A549 (cell line): ENCODE measurements at places on chromosomes 4 and X. TPM values are rescaled to one million over a fixed set of nuclear protein-coding genes. Genes with fewer than 3 reads are reported as not detected.
A peak's percentile ranks its signal among the peaks of the same experiment; 100 is the strongest.

DNA sequence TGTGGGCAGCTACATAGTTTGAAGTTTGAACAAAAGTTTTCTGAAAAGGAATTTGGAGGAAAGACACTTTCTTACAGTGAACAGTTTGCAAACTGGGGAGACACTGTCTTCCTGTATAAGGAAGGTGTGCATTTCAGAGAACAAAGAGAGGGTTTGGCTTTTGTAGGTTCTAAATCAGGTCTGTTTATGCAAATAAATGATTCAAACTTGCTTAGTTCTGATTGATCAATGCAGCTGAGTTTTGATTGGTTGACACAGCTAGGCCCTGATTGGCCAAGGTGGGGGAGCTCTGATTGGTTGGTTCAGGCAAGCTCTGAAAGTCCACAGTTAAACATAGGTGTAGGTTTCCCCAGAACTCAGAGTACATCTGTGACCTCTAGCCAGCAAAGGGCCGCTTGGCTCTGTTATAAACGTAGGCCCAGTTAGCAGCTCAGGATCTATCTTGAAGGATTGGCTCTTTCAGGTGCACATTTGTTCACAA is 63.0 kb upstream of the ENPP6 start:
- DNase-seq = no peak

DNA sequence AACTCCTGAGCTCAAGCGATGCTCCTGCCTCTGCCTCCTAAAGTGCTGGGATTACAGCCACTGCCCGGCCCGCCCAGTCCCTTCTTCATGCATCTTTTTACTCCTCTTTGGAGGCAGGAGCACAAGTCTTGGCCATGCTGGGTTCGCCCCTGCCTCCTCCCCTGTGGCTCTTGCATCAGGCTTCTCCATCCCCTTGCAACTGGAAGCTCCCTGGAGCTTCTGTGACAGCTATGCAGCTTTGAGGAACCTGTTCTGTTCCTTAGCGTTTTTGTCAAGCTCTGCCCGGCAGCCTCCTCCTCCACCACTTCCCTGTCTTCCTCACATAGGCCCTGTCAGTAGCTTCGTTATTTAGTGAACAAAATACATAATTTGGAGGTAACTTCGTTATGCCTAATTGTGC is 73.9 kb downstream of the PSAPL1 start:
- no peak for DNase-seq

DNA sequence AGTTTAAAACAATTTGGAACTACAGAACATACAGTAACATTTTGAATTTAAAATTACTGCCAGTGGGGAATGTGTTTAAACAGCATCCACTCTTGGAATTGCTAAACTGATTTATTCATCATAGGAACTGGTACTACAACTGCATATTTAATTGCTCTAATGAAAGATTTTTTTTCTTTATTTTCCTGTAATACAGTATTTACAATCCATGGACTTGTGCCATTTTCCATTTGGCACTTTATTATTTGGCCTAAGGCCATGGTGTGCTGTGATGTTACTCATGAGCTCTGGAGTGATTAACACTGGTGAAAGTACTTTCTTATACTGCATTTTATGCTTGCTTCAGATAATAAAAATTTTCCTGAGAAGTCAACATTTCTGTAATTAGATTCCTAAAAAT is 69.7 kb upstream of the NUDT6 start:
- no peak for DNase-seq

DNA sequence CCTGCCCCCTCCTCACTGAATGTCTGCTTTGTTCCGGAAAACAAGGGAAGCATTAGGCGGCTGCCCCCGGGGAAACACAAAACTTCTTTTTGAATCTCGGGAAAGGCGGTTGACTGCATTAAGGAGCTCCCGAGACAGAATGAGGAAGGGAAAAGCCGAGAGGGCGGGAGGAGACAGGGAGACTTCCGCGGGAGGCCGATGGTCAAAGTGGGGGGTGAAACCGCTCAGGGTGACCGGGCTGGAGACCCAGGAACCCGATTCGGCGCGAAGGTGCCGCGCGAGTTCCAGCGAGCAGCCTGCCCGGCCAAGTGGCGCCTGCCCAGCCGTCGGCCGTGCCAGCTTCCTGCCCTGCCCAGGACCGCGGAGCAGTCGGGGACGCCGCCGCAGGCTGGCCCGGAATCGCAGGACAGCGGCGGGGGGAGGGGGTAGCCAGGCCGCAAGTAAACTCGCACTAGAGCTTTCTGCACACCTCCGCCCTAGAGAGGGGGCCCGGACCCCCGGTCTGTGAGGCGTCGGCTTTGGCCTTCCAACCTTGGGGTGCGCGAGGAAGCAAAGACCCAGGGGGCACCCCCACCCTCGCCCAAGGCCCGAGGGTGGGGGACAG is 55.1 kb upstream of the BCOR start:
- peak; percentile 46 for DNase-seq

GRCh38 chr4:110508827-110509710 is 33.1 kb downstream of the ENPEP start:
- peak; percentile 17 for DNase-seq

DNA sequence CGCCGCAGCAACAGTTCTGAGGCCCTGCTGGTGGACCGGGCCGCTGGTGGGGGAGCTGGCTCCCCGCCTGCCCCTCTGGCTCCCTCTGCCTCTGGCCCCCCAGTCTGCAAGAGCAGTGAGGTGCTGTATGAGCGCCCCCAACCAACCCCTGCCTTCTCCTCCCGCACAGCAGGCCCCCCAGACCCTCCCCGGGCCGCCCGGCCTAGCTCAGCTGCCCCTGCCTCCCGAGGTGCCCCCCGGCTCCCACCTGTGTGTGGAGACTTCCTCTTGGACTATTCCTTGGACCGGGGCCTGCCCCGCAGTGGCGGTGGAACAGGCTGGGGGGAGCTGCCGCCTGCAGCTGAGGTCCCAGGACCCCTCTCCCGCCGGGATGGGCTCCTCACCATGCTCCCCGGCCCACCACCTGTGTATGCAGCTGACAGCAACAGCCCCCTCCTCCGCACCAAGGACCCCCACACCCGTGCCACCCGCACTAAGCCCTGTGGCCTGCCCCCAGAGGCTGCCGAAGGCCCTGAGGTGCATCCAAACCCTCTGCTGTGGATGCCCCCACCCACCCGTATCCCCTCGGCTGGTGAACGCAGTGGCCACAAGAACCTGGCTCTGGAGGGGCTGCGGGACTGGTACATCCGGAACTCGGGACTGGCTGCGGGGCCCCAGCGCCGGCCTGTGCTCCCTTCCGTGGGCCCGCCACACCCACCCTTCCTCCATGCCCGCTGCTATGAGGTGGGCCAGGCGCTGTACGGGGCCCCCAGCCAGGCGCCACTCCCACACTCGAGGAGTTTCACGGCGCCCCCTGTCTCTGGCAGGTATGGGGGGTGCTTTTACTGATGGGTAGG is 6.3 kb downstream of the PRAF2 start:
- DNase-seq = no peak

DNA sequence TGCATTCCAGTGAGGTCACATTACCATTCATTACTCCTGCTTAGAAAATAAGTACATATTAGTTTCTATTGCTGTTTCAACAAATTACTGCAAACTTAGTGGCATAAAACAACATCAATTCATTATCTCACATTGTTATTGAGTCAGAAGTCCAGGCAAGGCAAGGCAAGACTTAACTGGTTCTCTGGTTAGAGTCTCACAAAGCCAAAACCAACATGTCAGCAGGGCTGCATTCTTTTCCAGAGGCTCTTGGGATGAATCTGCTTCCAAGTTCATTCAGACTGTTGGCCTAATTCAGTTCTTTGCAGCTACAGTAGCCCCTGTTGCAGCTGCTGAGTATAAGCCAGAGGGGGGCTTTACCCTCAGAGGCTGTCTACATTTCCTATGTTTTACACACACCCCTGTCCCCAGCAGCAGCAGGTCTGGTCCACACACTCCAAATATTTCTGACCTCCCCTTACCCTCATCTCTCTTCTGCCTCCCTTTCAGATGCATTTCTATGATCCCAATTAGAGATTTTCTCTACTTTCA is 892.1 kb upstream of the EPHA5 start:
- DNase-seq = no peak

DNA sequence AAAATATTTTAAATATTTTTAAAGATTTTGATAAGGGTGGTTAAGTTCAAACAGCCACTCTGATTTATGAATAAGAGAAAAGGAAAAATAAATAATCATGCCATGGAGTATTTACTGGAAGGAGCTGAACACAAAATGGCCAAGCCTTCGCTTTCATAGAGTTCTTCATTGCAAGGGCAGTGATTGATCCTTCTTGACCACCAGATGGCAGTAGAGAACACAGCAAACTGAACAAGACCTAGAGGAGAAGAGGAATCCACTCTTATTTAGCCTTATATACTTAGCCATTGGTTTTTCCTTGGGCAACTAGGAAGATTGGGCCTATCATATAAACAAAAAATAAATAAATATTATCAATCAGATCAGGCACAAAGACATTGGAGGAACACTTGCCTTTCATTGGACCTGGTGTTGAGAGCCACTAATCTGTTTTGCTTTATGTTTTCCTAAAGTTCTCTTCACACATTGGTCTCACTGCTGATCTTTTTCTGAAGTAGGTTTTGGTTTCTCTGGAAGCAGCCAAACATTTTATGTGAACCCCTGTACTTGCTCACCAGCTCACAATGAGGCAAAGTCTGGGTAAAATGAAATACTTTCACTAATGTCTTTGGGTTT is 58.1 kb upstream of the PARM1 start:
- DNase-seq = peak; percentile 15

DNA sequence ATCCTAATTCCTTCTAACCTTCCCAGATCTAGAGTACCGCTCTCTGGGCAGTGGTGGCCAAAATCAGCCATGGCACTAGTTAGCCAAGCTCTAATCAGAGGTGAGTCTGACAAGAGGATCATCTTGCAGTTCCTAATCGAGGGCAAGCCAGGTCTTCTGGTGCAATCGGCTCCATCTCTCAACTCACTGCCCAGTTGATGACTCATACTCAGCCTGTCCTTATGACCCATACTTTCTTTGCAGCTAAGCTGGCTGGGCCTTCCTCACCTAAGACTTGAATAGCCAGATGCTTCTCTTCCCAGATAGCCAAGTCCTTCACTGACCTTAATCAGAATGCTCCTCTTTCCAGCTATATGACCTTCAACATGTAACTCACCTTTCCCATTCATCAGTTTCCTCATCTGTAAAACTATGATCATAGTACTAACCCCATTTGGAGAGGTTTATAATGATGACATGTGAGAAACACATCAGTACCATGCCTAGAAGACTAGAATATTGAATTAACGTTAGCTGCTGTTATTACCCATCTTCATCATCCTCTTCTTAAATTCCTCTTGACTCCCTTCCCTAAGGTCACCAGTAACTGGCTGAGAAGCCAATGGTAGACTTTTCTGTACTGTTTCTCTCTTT is 57.1 kb downstream of the RELL1 start:
- peak; percentile 50 for DNase-seq

DNA sequence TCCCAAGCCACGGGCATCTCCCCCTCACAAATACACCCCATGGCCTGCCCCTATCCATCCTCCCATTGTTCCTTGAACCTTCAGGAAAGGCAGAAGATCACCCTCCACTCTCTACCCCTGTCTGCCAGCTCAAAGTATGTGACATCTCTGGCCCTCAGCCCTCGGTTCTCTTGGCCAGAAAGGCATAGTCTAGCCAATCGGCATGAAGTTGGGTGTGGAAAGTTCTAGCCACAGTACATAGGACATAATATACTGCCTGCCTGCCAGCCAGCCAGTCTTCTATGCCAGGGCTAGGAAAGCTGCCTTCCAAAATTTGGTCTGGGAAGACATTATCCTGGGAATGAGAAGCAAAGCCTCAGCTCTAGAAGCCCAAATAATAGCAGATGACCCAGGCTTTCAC is 3.2 kb upstream of the PLP1 start:
- no peak for DNase-seq

DNA sequence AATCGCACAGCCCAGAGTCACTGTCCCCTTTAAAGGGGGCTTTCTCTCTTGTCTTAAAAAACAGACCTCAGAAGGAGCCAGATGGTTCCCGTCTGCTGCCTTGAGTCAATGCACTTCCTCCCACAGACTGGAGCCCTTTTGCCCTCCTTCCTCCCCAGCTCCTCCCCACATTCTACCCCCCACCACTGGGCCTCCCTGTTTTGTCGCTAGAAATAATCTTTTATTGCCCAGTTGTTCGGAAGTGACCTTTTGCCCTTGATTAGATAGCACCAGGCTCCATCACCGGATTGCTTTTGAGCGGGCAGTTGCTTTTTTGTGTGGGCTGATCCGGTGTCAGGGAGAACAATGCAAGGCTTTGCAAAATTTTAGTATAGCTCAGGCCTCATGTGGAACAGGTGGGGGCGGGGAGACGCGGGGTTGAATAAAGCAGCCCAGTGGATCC is 47.7 kb downstream of the SPRY1 start:
- no peak for DNase-seq

Gene ADH1B
- not detected in 3 replicates for polyA plus RNA-seq

Gene PDZD4
- 2.3 to 3.0 TPM (median 2.4 TPM) in 3 replicates for polyA plus RNA-seq

Gene NOA1
- polyA plus RNA-seq = 11.3 to 12.7 TPM (median 12.4 TPM) in 3 replicates

Gene VCX2
- polyA plus RNA-seq = not detected in 3 replicates

Gene TCEAL5
- not detected in 3 replicates for polyA plus RNA-seq

Gene POF1B
- polyA plus RNA-seq = 3.5 to 3.8 TPM (median 3.8 TPM) in 3 replicates

Gene KIAA1210
- polyA plus RNA-seq = not detected in 3 replicates
